ENCODE measurements at places on chromosomes 4 and X. TPM values are rescaled to one million over a fixed set of nuclear protein-coding genes. Genes with fewer than 3 reads are reported as not detected.
A peak's percentile ranks its signal among the peaks of the same experiment; 100 is the strongest.

Gene STK32B
- 1.0 TPM for total RNA-seq

DNA sequence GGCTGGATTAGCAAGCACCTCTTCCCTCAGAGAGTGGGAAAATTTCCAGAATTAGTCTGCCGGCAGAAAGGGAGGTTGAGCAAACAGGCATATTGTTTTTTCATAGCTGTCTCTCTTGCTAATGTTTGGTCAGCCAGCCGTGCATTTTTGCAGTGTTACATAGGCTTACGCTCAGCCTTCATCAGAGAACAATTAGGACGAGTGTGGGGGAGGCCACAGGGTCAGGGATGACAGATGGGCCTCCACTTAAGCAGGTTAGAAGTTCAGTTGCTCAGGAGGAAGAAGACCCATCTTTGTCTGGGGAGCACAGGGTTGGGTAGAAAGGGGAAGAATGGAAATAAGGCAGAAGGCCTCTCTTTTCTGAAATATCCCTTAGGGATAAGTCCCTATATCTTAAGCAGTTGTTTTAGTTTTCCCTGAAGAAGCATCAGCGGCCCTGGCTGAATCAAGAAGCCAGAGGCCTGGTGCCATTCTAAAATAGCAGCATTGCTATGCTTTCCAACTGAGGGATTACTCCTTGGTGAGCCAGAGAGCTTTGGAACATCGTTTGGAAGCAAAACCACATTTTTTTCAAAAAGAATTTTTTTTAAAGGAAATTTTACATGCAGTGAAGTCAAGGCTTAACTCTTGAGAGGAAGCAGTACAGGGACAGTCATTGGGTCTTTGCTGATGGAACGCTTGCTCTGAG, 118.8 kb downstream of the SMIM20 start:
- no peak overlapping the region for H3K27ac ChIP-seq
- H3K27me3 ChIP-seq: no peaks in the 10 kb centered on the region
- peaks cover 3% of the 10 kb centered on the region for H3K36me3 ChIP-seq
- H3K4me1 ChIP-seq: peaks cover 3% of the 10 kb centered on the region

DNA sequence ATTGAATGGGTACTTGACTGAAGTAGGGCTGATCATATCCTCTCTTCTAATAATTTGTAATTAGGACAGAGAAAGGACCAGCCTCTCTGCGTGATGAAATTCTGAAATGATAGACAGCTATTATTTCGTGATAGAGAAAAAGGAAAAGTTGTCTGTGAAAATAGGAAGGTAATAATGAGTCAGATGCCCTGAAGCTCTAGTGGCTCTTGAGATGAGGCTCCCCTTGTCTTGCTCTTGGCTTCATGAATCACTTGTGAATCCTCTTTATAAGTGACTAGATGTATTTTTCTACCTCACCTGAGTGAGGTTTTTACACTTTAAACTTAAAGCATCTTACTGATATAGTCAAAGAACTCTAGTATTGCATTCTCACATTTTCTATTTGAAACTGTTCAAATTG, 888.9 kb downstream of the PCDH18 start:
- no peaks in the 10 kb centered on the region for H3K4me1 ChIP-seq
- H3K27ac ChIP-seq: no peak overlapping the region
- no peaks in the 10 kb centered on the region for H3K27me3 ChIP-seq
- DNase-seq: no peak
- no peaks in the 10 kb centered on the region for H3K36me3 ChIP-seq

- DNase-seq: no peak
- H3K4me1 ChIP-seq: no peaks in the 10 kb centered on the region
- peaks cover 4% of the 10 kb centered on the region for H3K36me3 ChIP-seq
Measured at GRCh38 chr4:30553151-30553550, 167.0 kb upstream of the PCDH7 start.

Gene TCEAL2
- 14.2 TPM for total RNA-seq

DNA sequence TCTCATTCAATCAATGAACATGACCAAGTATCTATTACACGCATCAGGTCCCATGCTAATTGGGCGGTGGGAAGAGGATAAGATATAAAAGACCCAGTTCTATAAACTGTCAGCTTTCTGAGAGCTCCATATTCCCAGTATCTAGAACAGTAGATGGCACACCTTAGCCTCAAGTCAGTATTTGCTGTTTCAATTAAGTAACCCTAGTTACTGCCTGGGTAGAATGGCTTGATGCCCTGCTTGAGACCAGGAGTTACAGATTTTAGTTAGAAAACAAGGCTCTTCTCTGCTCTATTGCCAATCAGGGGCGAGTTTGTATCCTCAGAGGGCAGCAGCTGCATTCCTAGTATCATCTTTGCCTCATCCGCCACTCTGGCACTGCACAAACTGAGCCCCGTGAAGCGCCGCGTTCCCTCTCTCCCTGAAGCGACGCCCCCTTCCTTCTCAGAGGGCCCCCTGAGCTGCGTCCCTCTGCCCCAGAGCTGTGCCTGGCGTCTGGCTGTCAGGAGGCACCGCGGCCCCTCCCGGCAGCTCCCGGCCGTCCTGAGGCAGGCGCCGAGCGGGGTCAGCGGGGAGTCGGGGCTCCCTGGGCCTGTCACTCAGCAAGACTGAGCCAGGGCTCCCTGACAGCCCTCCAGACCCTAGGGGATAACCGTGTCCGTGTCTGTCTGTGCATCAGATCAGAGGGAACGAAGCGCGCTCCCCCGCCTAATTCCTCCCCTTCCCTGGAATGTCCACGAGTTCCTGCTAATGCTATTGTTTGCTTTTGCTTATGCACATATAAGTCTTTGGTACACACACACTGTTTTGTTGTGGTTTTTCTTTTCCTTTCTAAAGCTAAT, 212.4 kb upstream of the TTC29 start:
- H3K4me1 ChIP-seq: no peaks in the 10 kb centered on the region
- no peaks in the 10 kb centered on the region for H3K36me3 ChIP-seq
- H3K4me3 ChIP-seq: peak overlapping the region; percentile 72
- DNase-seq: peak; percentile 68
- H3K27ac ChIP-seq: no peak overlapping the region
- no peaks in the 10 kb centered on the region for H3K27me3 ChIP-seq

Gene PPP3CA
- total RNA-seq: 16.8 TPM

GRCh38 chr4:179692222-179692621, 2250.0 kb upstream of the AGA start:
- no peak for DNase-seq
- H3K4me3 ChIP-seq: no peak overlapping the region
- H3K27ac ChIP-seq: no peak overlapping the region
- no peaks in the 10 kb centered on the region for H3K36me3 ChIP-seq

DNA sequence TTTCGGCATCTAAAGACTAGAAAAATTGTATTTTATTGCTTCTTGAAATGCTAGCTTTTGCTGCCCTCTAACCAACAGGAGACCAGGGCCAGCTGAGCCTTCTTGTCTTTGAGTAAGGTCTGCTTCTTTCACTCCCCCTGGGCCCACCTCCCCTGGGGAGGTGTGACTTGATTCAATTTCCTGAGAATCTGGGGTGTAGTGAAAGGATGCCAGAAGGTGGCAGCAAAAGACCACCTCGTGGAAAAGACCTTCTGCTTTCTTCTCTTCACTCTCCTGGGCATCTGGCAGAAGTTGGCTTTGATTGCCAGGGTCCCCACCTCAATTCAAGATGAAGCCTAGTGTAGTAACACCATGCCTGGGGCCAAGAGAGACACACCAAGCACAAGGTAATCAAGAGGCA, 96.5 kb upstream of the MAOA start:
- H3K36me3 ChIP-seq: peaks cover 9% of the 10 kb centered on the region
- no peak overlapping the region for H3K27ac ChIP-seq
- H3K4me1 ChIP-seq: no peaks in the 10 kb centered on the region
- peak; percentile 77 for DNase-seq

DNA sequence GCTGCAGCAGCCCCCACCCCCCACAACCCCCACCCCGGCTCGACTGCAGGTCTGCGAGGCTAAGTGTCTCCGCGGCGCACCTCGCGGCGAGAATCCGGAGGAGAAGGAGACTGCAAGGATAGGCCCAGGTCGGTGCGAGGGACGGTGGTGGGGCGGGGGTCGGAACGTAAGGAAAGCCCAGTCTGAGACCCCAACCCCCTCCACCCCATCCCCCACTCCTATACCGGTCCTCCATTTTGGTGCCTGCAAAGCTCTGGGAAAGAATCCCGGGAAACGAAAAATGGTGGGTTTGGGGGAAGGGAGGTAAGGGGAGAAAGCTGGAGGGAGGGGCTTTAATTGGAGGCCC, 614 bp downstream of the BEX3 start:
- peak overlapping the region; percentile 86 for H3K4me3 ChIP-seq
- H3K4me1 ChIP-seq: no peaks in the 10 kb centered on the region
- peaks cover 22% of the 10 kb centered on the region for H3K36me3 ChIP-seq
- DNase-seq: peak; percentile 53
- no peak overlapping the region for H3K27ac ChIP-seq
- H3K27me3 ChIP-seq: no peaks in the 10 kb centered on the region

- DNase-seq: no peak
- H3K27ac ChIP-seq: no peak overlapping the region
- peaks cover 12% of the 10 kb centered on the region for H3K4me1 ChIP-seq
Measured at GRCh38 chr4:101291198-101291597, 56.1 kb downstream of the PPP3CA start.

Gene CACNA1F
- 0.94 TPM for total RNA-seq

DNA sequence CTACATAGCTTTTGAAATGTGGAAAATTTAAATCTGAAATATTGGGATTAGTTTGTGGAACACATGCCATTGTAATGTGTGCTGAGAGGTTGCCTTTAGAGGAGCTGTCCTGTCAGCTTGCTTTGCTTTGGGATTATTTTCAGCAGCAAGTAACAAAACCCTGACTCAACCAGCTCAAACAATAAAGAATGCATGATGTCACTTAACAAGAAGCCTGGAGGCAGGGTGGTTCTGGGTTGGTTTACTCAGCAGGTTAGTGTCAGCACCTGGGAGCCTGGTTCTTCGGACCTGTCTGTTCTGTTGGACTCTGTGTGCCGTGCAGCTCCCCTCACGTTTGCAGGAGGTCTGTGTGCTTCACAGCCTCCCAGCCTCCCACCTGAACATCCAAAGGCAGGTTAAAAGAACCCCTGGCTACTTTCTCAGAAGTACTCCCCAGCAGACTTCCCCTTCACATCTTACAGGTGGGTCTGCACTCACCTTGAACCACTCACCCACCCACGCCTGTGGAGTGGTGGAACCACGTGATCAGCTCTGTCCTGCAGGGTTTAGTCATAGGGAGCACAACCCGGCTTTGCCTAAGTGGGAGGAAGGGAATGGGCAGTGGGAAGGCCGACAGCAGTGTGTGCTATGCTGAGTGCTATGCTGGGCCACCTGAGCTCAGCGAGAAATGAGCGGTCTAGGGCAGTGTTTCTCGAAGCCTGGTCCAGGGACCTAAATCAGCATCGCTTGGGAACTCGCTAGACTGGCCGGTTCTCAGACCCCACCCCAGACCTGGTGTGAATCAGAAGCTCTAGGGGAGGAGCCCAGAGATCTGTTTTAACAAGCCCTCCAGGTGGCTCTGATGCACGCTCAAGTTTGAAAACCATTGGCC, 20.4 kb downstream of the TMEM131L start:
- peaks cover 11% of the 10 kb centered on the region for H3K4me1 ChIP-seq
- H3K36me3 ChIP-seq: no peaks in the 10 kb centered on the region
- H3K4me3 ChIP-seq: no peak overlapping the region
- no peak overlapping the region for H3K27ac ChIP-seq

DNA sequence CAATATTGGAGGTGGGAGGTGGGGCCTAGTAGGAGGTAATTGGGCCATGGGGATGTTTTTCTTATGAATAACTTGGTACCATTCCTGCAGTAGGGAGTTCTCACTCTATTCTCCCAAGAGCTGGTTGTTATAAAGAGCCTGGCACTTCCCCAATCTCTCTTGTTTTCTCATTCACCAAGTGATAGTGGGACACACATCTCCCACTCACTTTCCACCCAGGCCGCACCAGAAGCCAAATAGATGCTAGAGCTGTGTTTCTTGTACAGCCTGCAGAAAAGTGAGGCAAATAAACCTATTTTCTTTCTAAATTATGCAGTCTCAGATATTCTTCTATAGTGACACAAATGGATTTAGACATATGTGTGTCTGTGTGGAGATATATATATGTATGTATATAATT, 117.6 kb downstream of the ANKRD50 start:
- no peaks in the 10 kb centered on the region for H3K27me3 ChIP-seq
- no peak for DNase-seq
- no peak overlapping the region for H3K4me3 ChIP-seq
- no peaks in the 10 kb centered on the region for H3K36me3 ChIP-seq
- no peak overlapping the region for H3K27ac ChIP-seq
- no peaks in the 10 kb centered on the region for H3K4me1 ChIP-seq

Gene PABPC1L2B
- total RNA-seq: 1.8 TPM

DNA sequence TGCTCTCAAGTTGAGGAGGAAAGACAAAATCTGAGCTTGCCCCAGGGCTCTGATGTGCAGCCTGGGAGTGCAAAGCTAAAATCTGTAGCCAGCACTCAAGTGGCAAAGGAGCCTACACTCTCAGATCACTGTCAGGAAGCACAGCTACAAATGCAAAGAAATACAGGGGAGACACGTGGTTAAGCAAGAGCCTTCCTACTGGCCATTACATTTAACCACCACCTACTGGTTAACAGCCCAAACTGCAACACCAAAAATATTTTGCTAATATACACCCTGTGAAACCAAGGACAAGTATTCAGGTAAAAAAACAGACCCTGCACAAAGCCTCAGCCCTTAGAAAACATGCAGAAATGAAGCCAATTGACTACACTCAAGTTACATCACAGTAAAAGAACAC, 170.4 kb upstream of the FGF16 start:
- no peak overlapping the region for H3K27ac ChIP-seq
- no peaks in the 10 kb centered on the region for H3K27me3 ChIP-seq
- H3K4me3 ChIP-seq: no peak overlapping the region

DNA sequence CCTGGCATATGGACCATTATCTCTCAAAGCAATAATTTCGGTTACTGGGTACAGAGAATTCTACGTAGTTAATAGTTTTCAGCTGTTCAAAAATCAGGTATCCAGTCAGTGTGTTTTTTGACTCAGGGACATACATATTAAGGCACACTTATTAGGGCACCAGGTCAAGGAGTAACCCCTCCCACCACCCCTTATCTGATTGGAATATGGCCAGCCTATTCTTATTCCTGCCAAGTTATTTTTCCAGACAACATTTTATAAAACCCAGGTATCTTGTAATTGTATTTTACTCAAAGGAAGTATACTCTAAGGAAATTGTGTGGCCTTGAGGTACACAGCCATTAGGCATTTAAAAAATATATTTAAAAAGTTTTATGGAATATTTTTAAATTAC, 4.3 kb downstream of the ZFX start:
- no peak overlapping the region for H3K4me3 ChIP-seq
- no peak overlapping the region for H3K27ac ChIP-seq
- no peaks in the 10 kb centered on the region for H3K27me3 ChIP-seq
- peaks cover under 1% of the 10 kb centered on the region for H3K4me1 ChIP-seq
- no peak for DNase-seq

GRCh38 chr4:173466101-173466500, 63.9 kb downstream of the HAND2 start:
- no peak overlapping the region for H3K4me3 ChIP-seq
- H3K27ac ChIP-seq: no peak overlapping the region
- H3K36me3 ChIP-seq: no peaks in the 10 kb centered on the region
- H3K4me1 ChIP-seq: no peaks in the 10 kb centered on the region
- no peaks in the 10 kb centered on the region for H3K27me3 ChIP-seq

Gene XKRX
- total RNA-seq: 0.44 TPM

DNA sequence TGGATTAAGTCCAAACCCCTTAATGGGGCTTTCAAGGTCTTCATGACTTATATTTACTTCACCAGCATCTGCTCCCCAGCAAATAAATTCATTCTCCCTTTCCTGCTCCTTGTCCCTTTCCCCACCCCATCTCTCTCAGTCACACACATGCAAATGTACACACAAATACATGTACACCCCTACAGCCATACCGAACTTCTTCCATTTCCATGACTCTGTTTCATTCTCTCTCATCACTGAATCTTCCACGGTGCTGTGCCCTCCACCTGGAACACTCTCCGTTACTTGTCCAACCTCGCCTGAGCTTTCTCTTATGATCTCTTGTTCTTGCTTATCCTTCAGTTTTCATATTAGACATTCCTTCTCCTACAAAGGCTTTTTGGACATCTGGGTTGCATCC, 22.0 kb upstream of the RPA4 start:
- no peak overlapping the region for H3K27ac ChIP-seq
- H3K27me3 ChIP-seq: no peaks in the 10 kb centered on the region
- H3K36me3 ChIP-seq: no peaks in the 10 kb centered on the region
- H3K4me3 ChIP-seq: no peak overlapping the region
- no peak for DNase-seq

All from H9 (cell line).